ENCODE measurements at places on chromosomes 1 and 21. TPM values are rescaled to one million over a fixed set of nuclear protein-coding genes. Genes with fewer than 3 reads are reported as not detected.

TNFSF4 gene
- 0.55 TPM for total RNA-seq

SEMA4A gene
- total RNA-seq, result 31.3 TPM

DNA sequence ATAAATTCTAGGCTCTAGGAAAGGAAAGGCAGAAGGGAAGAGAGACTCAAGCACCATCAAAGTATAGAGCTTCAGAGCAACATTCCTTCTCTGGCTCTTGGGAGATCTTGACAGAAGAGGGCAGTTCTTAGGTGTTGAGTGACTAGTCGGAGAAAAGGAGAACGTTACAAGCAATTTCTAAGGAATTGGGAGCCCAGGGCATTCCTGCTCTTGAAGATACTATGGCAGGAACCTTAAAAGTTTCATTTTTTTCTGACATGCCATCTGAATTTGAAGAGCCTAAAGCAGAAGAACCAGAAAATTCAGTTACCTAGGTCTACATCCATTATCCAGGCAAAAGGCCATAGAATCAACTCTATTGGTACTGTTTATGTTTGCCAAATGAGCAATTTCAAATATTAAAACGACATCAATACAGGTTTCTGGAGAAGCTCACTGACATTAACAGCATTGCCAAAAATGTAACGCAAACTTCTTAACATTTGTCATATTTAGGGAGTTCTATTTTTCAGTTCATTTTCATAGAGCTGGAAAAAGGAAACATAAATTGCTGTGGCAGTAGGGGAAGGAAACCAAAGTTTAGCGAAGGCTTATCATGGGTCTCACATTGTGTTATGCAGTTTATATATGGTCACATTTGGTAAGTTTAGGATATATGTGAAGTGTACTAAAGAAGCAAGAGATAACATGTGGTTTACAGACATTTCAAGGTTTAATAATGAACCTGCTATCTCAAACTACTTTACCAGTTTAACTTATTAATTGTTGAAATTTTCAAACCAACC is 210.1 kb upstream of the NRIP1 start:
- DNase-seq, result no peak

DNA sequence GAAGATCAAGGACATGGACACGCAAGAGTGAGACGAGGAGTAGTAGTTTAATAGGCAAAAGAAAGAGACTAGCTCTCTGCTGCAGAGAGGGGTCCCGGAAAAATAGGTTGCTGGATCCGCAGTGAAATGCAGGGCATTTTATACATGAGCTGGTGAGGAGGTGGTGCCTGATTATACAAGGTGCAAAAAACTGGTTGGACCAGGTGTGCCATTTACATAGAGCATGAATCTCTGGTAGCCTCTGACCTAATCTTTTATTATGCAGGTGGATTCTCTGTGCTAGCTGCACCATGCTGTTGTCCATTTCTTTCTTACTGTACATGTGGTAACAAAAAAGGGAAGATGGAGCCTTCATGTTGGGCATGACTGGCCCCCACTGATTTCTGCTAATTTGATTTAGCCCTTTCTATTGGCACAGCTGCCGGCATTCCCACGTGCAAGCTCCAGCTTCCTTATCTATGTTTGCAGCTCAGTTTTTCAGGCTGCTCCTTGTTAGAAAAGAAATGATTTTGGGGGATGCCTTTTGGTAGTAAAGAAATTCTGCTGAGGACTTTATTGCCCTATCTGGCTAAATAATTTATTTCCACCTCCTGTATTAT is 548.1 kb downstream of the BRINP3 start:
- DNase-seq, result no peak

DNA sequence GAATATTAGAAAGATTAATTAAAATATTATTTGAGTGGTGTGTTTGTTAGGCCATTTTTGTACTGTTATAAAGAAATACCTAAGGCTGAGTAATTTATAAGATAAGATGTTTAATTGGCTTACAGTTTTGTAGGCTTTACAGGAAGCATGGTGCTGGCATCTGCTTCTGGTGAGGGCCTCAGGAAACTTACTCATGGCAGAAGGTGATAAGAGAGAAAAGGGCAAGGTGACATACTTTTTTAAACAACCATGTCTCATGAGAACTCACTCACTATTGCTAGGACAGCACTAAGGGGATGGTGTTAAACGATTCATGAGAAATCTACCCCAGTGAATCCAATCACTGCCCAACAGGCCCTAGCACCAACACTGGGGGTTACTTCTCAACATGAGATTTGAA is 56.7 kb upstream of the RGS21 start:
- DNase-seq, result no peak

- DNase-seq, result no peak
These were observed 38.4 kb downstream of the PEX14 start for GRCh38 chr1:10513199-10513598.

DNA sequence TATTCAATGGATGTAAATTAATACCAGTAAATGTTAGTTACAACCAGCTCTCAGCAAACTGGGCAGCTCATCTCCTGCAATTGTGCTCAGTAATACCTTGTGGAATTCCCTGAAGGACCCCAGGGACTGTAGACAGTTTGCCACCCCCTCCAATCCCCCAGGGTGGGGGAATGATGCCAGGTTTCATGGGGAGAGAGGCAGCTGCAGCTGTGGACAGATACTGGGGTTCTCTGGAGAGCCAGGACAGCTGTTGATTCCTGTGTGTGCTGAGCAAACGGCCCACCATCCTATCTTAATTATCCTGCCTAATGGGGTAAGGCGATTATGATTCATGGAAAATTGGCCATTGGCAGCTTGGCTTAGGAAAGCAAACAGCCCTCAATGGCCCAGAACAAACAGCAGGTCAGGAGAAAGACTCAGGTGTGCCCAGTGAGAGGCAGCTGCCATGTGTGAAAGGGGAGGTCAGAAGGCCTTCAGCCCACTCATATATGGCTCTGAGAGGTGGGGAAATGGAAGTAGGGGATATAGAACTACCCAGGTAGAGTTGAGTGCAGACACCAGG is 148.9 kb upstream of the CTTNBP2NL start:
- no peak for DNase-seq

DNA sequence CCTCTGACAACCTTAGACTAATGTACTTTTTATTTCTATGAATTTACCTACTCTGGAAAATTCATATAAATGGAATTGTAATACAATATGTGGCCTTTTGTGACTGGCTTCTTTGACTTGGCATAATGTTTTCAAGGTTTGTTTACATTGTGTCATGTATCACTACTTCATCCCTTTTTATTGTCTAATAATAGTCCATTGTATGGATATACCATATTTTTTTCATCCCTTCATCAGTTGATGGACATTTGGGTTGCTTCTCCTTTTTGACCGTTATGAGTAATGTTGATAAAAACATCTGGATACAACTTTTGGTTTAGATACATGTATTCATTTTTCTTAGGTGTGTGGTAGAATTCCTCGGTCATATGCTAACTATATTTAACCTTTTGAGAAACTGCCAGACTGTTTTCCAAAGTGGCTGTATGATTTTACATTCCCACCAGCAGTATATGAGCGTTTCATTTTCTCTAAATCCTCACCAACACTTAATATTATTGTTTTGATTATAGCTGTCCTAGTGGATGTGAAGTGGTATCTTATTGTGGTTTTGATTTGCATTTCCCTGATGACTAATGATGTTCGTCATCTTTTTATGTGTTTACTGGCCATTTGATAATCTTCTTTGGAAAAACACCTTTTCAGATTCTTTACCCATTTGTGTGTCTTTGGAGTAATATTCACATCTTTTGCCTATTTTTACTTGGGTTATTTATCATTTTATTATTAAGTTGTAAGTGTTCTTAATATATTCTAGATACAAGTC is 3.5 kb downstream of the RO60 start:
- no peak for DNase-seq

- DNase-seq, result no peak
These were observed 36.9 kb upstream of the C1orf105 start for GRCh38 chr1:172383536-172383935.

DNA sequence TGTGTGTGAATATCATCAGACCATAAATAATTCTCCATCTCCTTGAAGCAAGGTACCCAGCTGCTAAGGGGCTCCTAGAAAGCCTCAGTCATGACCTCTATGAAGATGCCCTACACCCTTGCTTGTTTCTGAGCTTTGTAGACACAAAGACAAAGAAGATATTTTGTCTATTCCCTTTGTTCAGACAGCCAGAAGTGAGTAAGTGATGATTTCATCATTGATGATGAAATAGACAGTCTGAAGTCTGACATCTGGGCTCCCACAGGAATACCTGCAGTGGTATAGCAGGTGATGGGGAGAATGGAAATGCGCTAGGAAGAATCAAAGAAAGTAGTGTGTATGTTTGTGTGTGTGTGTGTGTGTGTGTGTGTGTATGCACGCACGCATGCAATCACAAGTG is 82.2 kb upstream of the DPT start:
- DNase-seq, result no peak

DNA sequence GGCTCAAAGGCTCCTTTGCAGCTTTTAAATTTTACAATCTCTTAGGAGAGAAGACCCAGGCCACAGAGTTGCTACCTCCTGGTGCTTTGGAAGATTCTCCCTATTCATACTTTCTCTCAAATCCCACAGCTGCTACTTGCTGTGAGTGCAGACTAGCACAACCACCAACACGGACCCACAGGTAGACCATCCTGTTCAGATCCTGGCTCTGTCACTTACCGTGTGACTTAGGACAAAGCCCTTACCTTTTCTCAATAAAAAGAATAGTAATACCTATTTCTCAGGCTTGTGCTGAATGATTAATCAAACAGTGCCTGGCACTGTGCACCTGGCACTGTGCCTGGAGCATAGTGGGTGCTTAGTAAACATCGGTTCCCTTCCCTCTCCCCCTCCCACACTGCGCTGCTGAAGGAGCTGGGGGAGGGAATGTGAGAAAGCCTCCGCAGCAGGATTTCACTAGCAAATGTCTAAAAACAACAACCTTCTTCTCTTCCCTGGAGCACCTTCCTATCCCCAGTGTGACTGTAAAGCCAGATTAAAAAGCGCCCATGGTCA is 81.7 kb downstream of the PGM1 start:
- DNase-seq, result no peak
